Activated CD4-positive, alpha-beta memory T cell treated with anti-CD3 and anti-CD28 coated beads for 36 hours (primary cell): ENCODE measurements at places on chromosomes 11 and 22.

GRCh38 chr22:17537155-17537554 is 26.1 kb upstream of the SLC25A18 start:
- no peaks in the 10 kb centered on the region for H3K27me3 ChIP-seq
- H3K36me3 ChIP-seq: no peaks in the 10 kb centered on the region
- DNase-seq: no peak
- no peak overlapping the region for H3K27ac ChIP-seq
- no peak overlapping the region for H3K4me3 ChIP-seq
- H3K4me1 ChIP-seq: no peaks in the 10 kb centered on the region

DNA sequence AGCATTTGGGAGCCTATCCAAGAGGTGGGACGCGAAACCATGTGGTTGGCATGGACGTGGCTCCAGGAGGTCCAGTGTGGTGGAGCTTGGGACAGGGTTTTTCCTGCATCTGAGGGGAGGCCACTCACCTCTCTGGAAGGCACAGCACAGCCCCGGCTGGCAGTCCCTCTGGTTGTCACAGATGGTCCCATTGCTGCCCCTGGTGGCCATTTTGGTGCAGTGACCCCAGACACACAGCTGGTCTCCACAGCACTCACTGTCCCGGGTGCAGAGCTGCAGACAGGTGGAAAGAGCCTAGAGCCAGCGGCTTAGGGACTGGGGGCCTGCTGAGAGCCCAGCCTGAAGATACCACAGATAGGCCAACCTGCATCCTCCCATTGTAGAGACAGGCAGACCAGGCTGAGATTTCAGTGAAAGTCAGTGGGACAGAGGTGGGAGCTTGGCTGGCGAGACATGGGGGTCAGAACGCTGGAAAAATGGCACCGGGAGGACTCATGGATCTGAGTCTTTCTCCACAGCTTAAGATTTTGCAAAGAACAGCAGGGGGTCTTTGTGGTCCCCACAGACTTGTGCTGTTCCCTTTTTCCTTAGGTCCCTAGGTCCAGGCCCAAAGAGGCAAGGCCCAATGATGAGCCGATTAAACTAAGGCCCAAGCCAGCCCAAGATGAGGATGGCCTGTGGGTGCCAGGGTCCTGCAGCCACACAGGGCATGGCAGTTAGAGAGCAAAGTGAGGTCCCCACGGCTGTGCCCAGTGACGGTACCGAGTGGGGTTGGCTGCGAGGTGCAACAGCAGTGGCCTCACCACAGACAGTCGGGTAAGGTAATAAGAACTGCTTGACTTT is 41.4 kb downstream of the DKK3 start:
- H3K4me1 ChIP-seq: peaks cover 2% of the 10 kb centered on the region
- no peak overlapping the region for H3K4me3 ChIP-seq

DNA sequence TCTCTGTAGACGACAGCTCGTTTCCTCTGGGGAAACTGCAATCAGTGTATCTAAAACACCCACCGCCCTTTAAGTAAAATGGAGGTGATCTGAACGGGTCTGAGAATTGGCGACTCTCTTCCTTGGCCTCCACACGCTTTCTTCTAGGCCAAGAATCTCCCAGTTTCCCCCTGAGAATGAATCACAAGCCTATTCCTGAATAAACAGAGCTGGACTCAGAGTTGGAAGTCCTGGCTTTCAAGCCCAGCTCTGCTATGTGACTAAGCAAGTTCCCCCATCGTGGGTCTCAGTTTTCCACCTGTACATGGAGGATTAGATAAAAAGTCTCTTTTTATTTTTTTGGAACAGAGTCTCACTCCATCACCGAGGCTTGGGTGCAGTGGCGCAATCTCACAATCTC is 200.4 kb downstream of the MN1 start:
- no peaks in the 10 kb centered on the region for H3K36me3 ChIP-seq
- H3K4me3 ChIP-seq: no peak overlapping the region
- peaks cover 3% of the 10 kb centered on the region for H3K27me3 ChIP-seq
- H3K4me1 ChIP-seq: no peaks in the 10 kb centered on the region

DNA sequence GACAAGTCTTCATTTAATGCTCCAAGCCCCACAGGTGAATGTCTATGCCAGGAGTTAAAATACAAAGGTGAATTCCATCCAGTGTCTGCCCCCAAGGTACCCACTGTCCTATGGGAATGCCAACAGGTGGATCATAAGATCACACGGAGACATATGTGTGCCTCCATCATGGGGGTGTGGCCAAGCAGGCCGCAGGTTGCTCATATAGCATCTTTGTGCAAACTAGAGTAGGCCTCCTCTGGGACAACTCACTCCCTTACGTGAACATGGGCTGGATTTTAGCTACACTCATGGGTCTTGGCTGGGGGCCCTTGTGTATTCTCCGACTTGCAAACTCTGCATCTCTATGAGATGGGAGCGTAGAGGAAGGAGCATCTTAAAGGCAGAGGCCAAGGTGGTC is 6.9 kb downstream of the NCF4 start:
- H3K4me3 ChIP-seq: no peak overlapping the region
- no peaks in the 10 kb centered on the region for H3K27me3 ChIP-seq
- no peaks in the 10 kb centered on the region for H3K36me3 ChIP-seq
- no peak for DNase-seq

GRCh38 chr22:50115693-50116092 is 25.9 kb downstream of the MOV10L1 start:
- DNase-seq: no peak
- H3K36me3 ChIP-seq: no peaks in the 10 kb centered on the region
- no peak overlapping the region for H3K4me3 ChIP-seq
- H3K27me3 ChIP-seq: peaks cover 18% of the 10 kb centered on the region
- H3K27ac ChIP-seq: no peak overlapping the region
- peaks cover 8% of the 10 kb centered on the region for H3K4me1 ChIP-seq
